ENCODE measurements at places on chromosomes 2 and 18.
A peak's percentile ranks its signal among the peaks of the same experiment; 100 is the strongest.

- DNase-seq = no peak
These were observed 5.2 kb downstream of the TMEM214 start for GRCh38 chr2:27038012-27038411.

DNA sequence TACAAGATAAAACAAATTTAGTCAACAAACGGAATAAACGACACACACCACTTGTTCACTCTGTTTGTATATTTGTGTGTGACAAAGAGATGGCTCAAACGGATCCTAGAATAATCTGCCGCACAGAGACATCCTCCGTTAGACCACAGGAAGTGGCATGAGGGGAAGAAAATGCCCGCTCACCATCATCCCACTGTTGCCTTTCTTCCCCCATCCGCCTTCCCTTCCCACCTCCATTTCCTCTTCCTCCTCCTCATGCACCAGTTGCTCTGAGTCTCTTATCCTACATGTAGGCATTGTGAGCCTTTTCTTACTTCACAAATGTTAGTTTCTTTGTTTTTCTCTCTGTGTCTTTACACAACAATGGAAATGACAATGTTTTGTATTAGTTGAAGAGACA is 228.5 kb upstream of the SMIM21 start:
- no peak for DNase-seq

DNA sequence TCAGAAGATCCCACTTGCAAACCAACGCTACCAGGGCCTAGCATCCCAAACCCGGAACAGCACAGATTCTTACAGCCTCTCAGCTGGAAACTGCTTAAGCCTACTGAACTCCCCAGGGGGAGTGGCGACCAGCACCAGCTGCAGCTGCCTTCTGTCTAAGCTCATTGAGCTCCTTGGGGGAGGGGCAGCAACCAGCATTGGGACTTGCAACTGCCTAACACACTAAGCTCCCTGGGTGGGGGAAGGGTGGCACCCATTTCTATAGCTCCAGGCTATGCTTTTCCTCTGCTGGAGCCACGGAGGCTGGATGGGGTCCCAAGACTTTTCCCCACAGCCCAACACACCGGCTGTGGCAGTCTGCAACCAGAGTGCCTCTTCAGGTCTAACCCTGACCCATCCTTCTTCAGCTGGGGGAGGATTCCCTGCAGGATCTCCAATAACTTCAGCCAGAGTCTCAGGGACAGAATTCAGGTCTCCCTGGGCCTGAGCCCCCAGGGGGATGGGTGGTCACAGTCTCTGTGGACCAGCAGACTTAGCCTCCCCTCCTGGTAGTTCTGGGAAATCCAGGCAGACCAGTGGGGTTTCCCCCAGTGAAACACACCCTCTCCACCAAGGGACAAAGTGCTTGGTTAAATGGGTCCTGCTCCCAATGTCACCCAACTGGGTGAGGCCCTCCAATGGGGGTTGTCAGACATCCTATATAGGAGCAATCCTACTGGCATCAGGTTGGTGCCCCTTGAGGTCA is 45.9 kb upstream of the ITGA4 start:
- DNase-seq = no peak

- DNase-seq = peak; percentile 13
These were observed 108.7 kb downstream of the UXS1 start for GRCh38 chr2:106085181-106085940.

- DNase-seq = peak; percentile 72
These were observed 265.9 kb downstream of the CELF4 start for GRCh38 chr18:37299471-37300304.

Measured in HEK293T (cell line).